ENCODE measurements at places on chromosomes 7 and 10.

DNA sequence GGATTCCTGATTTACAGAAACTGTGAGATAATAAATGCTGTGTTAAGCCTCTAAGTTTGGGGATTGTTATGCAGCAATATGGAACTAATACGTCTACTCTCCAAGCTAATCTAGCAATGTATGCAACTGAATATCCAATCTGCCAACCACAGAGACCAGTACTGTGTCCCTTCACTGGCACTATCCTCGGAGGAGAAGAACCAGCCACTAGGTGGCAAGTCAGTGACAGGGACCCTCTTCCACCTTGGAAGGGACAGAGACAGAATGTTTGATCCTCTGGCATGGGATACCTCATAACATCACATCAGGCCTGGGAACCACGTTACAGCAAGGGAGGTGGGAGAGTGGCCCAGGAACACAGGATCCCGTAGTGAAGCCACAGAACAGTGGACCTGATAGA is 96.4 kb downstream of the CREM start:
- DNase-seq, result no peak

DNA sequence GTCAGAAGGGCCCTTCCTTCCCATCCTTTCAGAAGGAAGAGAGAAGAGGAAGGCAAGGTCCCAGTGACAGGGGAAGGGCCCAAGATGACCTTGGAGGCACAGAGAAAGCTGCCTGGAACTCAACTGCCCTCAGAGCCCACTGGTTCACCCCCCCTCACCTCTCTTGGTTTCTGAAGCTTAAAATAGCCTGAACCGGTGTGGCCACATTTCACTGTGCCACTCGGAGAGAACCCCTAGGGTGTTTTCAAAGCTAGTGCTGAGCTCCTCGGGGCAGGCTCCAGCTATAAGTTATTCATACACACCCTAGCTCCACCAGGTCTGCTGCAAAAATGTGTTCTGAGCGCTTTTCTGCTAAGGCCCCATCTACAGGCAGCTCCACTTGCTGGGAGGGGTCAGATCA is 60.9 kb upstream of the ADRB1 start:
- no peak for DNase-seq

DNA sequence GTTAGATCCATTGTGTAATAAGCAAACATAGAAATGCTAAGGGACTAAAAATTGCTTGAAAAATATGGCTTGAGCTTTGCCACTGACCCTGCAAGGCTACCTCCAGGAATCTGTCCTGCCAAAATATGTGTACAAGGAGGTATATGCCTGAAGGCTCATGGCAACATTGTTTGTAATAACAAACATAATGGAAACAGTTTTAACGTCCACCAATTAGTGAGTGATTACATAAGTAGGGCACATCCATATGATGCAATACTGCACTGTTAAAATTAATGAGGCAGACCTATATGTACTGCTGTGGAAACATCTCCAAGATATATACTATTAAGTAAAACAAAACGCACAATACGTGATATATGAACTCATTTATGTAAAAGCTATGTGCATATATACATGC is 13.1 kb upstream of the GOT1 start:
- DNase-seq, result no peak

DNA sequence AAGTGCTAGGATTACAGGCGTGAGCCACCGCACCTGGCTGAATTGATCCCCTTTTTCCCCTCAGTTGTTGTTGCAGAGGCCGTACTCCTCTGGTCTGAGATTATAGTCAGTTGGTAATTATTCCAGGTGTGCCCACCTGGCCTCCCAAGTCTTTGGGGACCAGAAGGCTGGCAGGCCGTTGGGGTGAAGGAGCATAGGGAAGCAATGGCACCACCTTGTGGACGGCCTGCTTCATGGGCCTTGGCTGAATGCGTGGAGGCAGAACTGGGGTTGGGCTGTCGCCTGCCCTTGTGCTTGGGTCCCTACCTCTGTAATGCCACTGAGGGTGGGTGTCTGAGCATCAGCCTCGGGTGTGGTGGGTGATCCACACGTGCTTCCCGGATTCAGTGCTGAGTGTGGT is 125.7 kb downstream of the RGS10 start:
- peak; percentile 74 for DNase-seq

GRCh38 chr7:52472006-52472620 is 563.3 kb upstream of the POM121L12 start:
- DNase-seq, result no peak

DNA sequence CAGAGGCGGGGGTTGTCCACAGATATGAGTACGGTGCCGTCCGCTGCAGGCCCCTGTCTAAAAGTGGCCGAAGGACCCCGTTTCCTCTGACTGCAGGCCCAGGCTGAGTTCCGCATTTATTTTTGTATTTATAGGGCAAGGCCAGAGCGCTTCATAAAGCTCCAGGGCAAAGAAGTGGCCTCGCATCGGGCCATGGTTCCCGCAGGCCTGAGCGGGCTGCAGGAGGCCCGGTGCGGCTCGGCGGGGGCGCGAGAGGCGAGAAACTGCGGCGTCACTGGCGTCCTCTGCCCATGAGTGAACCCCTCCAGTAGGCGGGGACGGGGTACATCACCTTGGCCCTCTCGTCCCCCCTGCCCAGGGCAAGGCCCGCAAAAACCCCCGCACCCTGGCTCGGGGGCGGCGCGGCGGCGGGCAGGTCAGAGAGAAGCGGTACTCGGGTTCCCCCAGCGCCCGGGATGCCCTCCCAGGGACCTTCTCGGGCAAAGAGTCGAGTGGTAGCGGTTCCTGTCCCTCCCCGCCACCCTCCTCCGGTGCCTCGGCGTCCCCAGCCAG is 355.7 kb downstream of the DNAJB6 start:
- DNase-seq, result no peak

GRCh38 chr10:28668363-28669226 is 8.7 kb upstream of the BAMBI start:
- peak; percentile 34 for DNase-seq

DNA sequence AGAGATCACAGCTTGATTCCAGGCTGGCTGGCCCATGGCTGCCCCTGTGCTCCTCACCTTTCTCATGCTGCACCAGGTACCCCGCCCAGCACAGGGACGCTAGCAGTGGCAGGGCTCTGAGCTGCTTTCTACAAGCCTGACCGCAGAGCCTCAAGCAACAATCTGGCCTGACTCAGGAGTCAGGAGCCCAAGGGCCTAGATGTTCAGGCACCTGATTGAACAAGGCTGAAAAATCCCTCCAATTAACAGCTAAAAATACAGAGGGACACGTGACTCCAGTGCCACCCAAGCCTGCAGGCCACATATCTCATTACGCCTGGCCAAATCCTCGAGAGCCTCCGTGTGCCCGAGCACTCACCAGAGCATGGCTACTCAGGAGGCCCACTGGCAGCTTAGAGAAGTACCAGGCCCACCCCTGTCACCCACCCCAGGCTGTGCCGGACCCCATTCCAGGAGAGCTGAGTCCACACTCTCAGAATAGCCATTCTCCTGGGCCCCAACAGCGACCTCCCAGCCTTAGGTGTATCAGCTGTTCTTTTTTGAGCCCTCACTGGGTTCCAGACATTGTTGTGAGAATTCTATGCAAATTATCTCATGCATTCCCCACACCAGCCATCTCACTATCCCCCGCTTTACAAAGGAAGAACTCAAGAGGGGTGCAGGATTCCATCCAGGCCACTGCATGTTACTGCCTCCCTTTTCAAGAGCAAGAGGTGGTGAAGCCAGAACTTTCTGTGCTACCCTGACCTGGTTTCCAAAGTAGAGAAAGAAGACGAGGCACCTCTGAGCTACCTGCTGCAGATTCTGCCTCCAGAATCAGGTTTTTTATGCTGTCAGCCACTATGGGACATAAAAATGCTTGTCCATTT is 98.3 kb downstream of the COL13A1 start:
- no peak for DNase-seq

DNA sequence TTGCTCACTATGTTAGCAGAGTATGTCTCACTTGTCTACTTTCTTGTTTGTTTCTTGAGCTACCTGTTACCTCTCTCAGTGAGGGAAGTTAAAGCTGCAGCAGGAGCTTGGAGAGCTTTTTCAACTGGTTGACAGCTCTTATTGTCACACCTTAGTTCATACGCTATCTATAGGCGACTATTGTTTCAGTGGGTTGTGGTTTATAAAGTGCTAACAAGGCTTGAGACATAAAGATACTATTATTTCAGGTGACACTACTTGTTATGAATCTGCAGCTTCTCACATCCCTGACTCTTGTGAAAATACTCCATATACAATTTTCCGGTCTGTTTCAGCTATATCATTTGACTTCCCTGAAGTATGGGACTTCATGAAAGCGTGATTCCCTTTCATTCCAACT is 167.4 kb downstream of the CSTF2T start:
- DNase-seq, result no peak

DNA sequence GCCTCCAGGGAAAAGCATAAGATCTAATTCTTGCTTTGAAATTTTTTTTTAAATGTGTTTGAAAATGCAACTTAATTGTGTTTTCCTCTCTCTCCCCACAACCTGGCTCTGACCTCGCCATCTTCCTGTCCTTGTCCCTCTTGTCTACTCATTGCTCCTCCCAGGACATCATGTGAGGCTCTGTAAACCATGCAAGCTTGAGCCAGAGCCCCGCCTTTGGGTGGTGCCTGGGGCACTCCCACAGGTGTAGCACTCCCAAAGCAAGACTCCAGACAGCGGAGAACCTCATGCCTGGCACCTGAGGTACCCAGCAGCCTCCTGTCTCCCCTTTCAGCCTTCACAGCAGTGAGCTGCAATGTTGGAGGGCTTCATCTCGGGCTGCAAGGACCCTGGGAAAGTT is 9.8 kb upstream of the CDHR1 start:
- no peak for DNase-seq

- DNase-seq, result no peak
Measured at GRCh38 chr10:78348411-78349164, 314.9 kb downstream of the RPS24 start.

DNA sequence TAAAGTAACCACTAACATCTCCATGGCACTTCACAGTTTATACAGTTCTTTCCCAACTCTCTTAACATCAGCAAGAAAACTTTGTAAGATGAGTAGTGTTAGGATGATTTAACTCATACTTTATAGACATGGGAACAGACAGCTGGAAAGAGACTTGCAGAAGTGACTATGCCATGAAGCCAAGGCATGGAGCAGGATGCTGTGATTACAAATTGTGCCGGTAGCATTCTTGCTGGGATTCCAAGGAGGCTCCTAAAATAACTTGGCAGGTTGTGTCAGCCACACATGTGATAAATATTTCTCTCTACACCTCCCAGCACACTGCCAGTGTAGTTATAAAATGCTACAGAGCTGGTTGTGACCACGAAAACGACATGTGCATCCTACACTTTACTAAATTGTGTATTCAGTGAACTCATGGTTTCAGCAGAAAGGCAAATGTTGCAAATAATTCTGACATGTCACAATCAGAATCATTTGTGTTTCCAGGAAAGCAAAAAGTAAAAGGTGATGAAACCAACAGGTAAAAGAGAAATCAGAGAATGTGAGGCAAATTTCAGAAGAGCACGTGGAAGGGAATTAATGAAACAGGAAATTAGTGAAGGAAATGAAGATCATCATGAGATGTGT is 5.6 kb upstream of the CYP3A4 start:
- no peak for DNase-seq

DNA sequence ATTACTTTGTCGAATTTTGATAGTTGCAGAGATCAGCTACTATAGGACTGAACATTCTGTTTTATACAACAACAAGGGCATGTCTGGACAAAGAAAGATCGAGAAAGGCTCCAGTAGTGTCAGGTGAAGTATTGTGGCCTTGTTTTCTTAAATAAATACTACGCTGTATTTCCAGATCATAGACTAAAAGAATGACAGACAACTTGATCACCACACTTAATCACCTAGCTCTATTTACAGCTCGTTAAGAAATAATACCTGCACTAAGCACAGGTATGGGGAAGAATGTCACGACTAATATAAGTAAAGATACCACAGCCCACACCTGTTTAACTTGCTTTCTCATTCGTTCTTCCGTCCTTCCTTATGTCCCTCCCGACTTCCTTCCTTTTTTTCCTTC is 269.2 kb downstream of the HGF start:
- DNase-seq, result no peak

DNA sequence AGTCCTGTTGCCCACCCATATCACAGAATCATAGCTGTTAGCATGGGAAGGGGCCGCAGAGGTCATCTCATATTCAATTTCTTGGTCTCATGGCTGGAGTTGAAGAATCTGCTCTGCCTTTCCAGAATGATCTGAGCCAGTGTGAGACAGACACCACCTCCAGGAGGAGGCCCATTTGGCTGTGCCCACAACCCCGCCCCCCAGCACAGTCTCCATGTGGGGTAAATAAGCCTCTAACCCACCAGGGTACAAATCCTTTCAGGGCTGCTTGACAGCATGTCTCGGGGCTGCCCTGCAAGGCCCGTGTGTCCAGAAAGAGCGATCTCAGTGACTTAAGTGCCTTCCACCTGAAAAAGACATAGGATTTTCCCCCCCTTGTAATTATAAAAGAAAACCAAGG is 137.5 kb downstream of the DLG5 start:
- no peak for DNase-seq

GRCh38 chr10:12705943-12706342 is 295.6 kb downstream of the CCDC3 start:
- no peak for DNase-seq

DNA sequence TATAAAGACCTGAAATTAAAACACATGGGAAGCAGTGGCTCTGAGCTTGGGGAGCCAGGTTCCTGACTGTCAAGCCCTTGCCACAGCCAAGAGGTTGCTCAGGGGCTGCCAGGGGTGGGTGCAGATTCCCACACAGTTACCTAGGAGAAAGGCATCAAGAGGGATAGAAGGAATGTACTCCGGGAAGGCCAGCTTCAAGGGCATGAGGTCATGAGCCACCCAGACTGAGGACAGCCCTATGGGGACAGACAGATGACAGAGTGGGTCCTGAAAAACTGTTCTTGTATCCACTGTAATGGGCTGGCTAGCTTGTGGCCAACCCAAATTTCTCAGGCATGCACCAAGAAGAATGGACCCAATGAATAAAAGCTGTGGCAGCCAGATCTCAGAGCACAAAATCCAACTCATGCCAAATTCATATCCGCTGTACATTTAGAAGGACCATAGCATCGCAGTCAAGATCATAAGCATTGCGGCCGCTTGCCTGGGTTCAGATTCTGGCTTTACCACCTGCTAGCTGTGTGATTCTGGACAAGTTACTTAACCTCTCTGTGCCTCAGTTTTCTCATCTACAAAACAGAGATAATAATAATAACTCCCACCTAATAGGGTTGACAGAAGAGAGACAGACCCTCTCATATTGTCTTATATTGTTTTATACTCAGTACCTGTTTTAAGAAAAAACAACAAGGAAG is 44.9 kb upstream of the KCNMA1 start:
- DNase-seq, result no peak

- no peak for DNase-seq
Measured at GRCh38 chr10:33697016-33697415, 362.5 kb upstream of the NRP1 start.

Measured in KBM-7 (cell line).